ENCODE measurements at places on chromosomes 6 and 20. TPM values are rescaled to one million over a fixed set of nuclear protein-coding genes. Genes with fewer than 3 reads are reported as not detected.

Gene FRK
- total RNA-seq: 23.3 TPM

Gene ENPP5
- not detected for total RNA-seq

Gene MMP24
- 1.5 TPM for total RNA-seq

Gene NFATC2
- total RNA-seq: 10.1 TPM

Gene CDSN
- not detected for total RNA-seq

Gene AKAP7
- total RNA-seq: 2.6 TPM

Gene PREX1
- 24.1 TPM for total RNA-seq

Gene SLC24A3
- 1.8 TPM for total RNA-seq

Gene KIF25
- total RNA-seq: 0.37 TPM

Gene PIM1
- 52.9 TPM for total RNA-seq

Gene TNFAIP3
- total RNA-seq: 7.8 TPM

Gene FAM83C
- total RNA-seq: not detected
